HFF-Myc (cell line): ENCODE measurements at places on chromosomes 7 and 10.

DNA sequence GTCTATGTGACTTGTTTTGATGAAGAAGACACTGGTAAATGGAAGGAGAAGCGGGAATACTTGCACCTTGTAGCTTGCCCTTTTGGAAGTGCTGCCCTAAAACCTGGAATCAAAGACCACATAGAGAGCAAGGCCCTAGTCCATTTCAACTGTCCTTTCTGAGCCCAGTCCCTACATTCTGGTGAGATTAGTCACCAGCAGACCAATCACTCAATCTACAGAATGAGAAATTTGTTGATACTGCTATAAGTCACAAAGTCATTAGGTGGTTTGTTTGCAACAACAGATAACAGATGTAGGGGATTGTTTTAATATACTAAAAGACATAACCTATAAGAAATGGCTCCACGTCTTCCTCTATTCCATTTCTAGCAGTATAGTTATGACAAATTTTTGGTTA lies 33.6 kb downstream of the WASL start:
- DNase-seq: no peak

DNA sequence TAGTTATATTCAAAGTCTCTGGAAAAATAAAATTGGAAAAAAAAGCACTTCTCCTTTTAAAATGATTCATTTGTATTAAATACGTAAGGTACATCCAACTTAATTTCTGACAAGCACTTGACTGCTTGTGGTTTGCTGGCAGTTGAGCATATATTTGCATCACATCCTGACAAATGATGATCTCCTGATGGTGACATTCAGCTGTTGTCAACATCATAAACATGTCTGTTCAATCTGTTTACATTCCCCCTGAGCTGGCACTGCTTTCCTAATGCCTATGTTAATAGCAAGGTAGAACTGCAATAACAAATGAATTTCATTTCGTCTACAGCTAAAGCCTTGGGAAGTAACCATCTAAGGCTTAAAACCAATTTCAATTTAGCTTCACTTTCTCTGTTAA lies 24.4 kb downstream of the TSPAN12 start:
- DNase-seq: no peak

- DNase-seq: no peak
Measured at GRCh38 chr7:100568896-100569844, 4.5 kb downstream of the SAP25 start.

DNA sequence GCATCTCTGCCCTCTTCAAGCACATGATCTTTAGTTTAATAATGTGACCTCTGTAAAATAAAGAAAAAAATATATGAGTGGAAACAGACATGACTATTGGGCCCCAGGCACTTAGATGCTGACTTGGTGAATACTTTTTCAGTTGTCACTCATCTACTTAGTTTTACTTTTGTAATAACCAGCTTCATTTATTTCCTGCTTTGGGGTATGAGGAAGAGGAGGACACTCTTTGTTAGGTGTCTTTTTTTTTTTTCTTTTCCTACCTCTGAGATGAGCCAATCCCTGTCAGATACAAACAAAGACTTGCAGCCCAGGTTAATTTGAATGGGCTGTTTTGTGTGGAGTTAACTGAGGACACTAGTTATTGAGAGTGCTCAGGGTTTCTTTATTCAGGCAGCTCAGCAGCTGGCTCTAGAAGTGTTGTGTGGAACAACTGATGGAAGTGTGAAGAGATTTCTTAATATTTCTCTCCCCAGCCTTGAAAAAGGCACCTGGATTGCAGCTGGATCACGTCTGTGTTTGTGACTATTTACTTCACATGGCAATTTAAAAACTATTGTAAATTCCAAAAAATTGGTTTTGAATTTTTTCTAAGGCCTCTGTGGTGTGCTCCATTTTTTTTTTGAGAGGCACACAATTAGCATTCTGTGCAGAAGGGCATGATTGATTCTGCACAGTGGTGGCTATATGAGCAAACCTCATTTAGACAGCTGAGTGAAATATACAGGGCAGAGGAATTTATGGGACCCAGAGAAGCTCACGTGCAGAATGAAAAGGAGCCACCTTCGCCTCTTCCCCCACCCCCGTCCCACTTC lies 333.8 kb downstream of the LRMDA start:
- no peak for DNase-seq

DNA sequence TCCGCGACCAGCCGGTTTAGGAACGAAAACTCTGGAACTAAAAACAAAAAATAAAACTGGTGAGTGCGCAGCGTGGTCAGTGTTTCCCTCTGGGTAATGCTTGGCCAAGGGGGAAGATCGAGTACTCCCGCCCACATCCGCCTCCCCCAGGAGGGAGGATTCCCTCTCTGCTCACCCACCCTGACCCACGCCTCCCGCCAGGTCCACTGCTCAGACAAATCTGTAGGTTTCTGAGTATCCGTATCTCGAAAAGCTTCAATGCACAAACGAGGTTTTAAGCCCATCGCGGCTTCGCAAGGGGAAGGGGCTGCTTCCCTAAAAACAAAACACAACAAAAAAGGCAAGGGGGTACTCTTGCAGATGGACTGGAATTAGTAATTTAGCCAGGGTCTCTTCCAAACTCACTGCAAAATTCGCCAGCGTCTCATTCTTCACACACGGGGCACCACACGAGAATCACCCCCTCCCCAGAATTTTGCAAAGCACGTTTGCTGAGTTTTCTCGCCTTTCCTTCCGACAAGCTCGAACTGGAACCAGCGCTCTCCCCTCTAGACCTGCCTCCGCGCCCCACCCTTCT lies 75.2 kb downstream of the INSIG1 start:
- DNase-seq: no peak

- DNase-seq: no peak
Measured at GRCh38 chr7:82128546-82128945, 315.0 kb downstream of the CACNA2D1 start.

- no peak for DNase-seq
Measured at GRCh38 chr7:147136352-147136751, 1019.8 kb downstream of the CNTNAP2 start.

GRCh38 chr10:122286867-122287266 lies 15.8 kb downstream of the BTBD16 start:
- DNase-seq: no peak

DNA sequence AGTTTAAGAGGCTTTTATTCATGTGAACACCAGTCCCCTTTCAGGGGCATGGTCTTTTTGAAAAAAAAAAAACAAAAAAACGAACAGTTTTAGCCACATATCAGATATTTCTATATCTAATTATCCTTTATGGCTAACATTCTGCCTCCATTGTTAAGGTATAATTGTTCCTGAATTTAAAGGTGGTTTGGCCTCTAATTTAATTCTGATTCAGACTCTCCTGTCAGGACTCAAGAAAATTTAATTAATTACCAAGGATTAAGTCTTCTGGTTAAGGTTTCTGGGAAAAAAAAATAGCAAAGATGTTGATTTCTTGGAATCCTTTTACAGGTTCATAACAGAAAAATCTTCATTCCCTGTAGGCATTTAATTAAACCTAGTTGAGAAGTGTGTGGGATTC lies 27.4 kb downstream of the COL1A2 start:
- no peak for DNase-seq

- peak; percentile 85 for DNase-seq
Measured at GRCh38 chr7:82810558-82811259, 352.0 kb downstream of the PCLO start.

- no peak for DNase-seq
Measured at GRCh38 chr10:63300801-63301200, 165.0 kb downstream of the JMJD1C start.

GRCh38 chr7:116311259-116311658 lies 100.9 kb downstream of the TES start:
- DNase-seq: no peak

GRCh38 chr7:55570218-55570873 lies 2.0 kb downstream of the VOPP1 start:
- no peak for DNase-seq

DNA sequence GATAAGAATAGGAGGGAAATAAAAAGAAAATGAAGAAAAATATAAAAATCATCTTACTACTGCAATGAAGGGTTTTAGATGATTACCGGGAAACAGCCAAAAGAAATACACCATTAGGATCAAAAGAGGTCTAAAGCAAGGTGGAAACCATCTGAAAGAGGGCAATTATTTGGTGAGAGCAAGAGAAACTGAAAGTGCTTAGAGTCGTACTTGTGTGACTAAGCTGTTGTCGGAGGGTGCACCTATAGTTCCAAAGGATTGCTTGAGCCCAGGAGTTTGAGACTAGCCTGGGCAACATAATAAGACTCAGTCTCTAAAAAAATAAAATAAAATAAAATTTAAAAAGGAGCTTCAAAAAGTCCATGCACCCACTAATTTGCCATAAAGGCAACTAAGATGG lies 169.5 kb downstream of the DKK1 start:
- DNase-seq: no peak

DNA sequence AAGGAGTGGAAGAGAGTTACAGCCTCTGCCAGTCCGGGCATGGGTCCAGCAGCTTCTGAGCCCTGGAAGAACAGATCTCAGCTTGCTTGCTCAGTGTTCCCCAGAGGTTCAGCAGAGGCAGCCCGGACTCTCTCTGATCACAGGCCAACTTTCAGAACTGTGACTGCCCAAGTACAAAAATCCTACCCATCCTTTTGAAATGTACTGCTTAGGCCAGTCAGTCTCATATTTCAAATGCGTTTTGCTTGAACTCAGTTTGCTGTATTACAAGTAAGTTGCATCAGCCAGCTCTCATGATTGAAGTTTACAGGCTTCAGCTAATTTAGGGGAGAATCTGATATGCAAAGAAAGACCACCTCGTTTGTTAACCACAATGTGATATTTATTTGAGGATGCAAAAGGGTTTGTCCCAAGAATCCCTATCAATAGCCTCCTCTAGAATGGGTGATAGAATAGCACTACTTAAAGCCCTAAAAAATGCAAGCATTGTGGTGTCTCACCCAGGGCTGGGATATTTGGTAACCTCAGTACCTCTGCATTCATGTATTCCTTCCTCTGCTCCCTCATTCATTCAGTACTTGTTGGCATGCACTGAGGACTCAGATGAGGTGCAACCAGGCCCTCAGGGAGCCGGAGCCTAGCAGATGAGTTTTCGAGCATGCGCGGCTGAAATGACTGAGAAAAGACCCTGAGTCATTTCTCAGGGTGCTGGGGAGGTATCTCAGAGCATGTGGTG lies 7.0 kb downstream of the AIMP2 start:
- DNase-seq: no peak

DNA sequence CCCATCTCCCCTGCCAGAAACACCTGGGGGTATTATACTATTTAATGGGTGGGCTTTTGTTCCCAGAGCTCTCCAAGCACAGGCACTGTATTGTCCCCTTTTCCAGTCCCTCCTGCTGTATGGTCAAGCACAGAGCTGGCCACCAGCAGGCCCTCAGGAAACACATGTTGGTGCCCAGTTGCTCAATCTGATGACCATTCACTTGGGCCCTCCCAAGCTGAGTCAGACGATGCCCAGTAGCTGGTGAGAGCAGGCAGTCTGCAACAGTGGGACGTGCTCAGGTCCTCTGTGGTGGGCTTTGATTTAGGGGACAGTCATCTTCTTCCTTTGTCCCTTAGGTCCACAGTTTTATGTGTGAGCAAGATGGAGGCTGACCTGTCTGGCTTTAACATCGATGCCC lies 11.8 kb downstream of the SFXN2 start:
- DNase-seq: no peak

DNA sequence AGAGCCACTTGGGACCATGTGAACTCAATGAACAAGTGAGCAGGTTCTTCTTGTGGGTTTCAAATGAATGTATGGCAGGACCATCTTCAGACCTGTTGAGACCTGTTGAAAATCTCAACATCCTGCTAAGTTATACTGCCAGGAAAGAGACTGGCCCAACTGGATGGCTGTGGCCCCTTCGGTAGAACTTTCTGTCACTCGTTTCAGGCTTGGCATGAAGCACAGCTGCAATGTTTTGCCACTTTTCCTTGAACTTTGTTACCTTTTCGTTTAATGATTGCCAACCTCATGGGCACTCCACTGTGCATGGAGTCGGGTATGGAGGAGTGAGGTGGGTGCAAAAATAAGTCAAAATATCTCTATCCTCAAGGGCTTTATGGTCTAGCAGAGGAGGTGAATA lies 36.7 kb upstream of the SLC35B4 start:
- no peak for DNase-seq

DNA sequence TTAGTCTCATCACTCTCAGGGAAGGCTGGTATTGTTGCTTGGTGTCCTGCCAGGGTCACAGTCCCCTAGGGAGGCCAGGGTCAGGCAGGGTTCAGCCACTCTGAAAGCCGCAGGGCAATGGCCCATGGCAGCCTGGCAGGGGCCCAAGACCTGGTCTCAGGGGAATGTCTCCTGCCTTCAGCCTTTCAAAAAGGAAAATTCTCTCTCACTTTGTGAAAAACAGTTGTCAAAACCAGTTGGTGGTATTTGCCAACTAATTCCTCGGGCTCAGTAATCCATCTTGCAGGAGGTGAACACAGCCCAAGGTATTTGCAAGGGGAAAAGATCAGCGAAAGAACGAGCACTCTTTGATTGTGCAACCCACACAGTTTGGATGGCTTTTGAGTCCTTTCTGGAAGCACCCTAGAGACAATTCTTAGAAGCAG lies 101.5 kb downstream of the JCAD start:
- DNase-seq: no peak

DNA sequence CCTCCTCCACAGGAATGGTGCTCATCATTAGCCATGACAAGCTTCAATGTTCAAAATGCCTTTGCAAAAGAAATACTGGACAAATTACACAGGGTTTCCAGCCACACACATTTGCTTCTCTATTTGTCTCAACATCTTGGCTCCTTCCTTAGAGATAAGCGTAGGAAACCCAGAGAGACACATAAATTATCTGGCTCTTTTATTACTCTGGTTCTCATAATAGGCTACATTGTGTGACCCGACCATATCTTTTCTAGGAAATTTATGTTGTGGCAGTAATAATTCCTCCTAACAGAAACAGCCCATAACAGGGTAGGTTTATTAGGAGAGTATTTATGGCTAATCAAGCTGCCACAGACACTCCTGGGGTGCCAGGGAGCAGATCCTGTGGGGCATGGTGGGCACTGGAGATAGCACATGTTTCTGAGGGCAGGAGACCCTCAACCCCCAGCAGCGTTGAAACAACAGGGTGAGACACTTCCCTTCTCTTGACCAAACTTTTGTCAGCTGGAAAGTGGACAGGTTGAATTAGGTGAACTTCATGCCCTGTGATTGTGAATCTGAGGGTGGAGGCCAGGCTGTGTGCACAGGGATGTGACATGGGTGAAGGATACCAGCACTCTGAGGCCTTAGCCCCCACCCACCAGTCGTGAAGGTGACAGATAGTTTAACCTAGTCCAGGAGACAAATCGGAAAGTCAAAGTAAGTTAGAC lies 295.9 kb upstream of the ZNF32 start:
- no peak for DNase-seq

- DNase-seq: no peak
Measured at GRCh38 chr10:127906548-127907377, at the start of gene PTPRE. Gene PTPRE, plus strand, starts transcription at chr10:127907103. Its CDS starts 133,779 bp downstream, at chr10:128040882.
